ENCODE measurements at places on chromosomes 6 and 20.

DNA sequence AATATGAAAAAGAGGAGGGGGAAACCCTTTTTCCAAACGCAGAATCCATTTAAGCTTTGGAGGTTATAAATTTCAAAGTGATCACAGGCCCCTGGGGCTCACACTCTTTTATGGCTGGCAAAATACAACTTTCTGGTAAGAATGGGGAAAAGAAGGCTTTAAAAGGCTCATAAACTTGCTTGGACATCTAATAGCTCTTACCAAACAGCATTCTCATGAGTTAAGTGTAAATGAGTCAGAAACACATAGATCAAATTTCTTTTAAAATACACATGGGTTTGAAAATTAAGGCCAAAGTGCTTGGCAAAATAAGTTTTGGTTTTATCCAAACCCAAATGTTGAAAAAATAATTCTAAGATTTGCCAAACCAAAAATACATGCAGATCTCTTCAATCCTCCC lies 154.6 kb downstream of the SOBP start:
- DNase-seq = no peak

- DNase-seq = no peak
Measured at GRCh38 chr6:89729818-89730217, 89.8 kb downstream of the MDN1 start.

DNA sequence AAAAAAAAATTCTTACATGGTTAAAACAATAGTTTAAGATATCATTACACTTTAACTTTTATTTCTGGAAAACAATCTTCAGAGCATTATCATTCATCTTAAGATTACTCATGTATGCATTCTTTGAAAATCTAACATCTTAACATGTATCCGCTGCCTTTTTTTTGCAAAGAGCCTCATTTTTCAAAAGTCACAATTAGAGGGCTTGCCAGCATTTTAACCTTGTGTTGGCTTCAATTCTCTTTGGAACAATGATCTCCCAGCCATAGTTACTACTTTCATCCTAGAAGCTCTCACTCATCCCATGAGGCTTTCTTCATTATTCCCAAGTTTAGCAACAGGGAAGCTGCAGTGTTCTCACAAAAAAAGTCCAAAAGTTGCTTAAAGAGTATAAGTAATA lies 330.8 kb downstream of the BCKDHB start:
- no peak for DNase-seq

- no peak for DNase-seq
Measured at GRCh38 chr6:494394-494793, 102.8 kb downstream of the IRF4 start.

DNA sequence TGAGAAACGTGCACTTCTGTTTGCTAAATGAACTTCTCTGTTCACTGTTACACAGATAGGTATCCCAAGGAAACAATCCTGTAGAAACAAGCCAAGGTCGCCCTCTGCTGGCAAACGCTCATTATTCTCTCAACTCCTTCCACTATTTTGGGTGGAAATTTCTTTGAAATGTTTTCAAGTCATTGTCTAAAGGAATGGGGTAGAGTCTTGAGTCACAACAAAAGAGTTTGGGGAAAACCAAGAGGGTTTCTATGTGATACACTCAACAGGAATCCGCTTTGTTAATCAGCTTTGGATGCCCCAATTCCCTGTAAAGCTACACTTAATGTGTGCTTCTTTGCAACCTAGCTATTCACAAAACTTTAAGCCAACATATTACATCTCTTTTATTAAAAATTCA lies 4.6 kb upstream of the RAE1 start:
- peak; percentile 56 for DNase-seq

- DNase-seq = no peak
Measured at GRCh38 chr6:22699151-22699550, 129.8 kb downstream of the HDGFL1 start.

DNA sequence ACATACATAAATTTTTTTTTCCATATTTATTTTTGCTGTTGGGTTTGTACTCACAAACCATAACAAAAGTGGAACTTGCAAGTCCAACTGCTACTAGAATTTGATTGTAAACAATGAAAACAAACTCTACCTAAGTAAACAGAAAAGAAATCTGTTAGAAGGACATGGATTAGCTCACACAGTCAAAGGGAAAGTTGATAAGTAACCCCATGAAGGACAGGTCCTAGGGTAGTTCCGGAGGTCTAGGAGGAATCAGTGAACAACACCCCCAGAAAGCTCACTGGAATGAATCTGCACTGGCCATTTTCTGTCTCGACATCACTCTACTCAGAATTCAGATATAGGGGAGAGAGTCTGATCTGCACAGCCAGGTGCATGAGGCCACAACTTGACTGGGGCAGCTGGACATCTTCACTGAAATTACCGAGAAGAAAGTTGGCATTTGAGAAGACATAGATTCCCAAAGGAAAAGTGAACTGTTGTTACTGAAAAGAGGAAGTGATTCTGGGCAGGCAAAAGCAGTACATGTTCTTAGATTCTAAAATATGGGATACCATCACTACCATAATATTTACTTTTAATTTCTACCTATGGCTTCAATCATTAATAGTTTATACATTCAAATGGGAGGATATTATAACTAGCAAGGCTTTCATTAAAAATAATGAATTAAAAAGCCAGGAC lies 76.4 kb downstream of the HMGN3 start:
- no peak for DNase-seq

- peak; percentile 66 for DNase-seq
Measured at GRCh38 chr20:62065674-62066338, at the start of gene TAF4. TAF4 (minus strand) TSS chr20:62065881; CDS start chr20:62065810, 71 bp downstream.

GRCh38 chr20:8126181-8126580 lies 5.9 kb upstream of the PLCB1 start:
- DNase-seq = no peak

- no peak for DNase-seq
Measured at GRCh38 chr6:4180652-4181255, 45.4 kb upstream of the ECI2 start.

DNA sequence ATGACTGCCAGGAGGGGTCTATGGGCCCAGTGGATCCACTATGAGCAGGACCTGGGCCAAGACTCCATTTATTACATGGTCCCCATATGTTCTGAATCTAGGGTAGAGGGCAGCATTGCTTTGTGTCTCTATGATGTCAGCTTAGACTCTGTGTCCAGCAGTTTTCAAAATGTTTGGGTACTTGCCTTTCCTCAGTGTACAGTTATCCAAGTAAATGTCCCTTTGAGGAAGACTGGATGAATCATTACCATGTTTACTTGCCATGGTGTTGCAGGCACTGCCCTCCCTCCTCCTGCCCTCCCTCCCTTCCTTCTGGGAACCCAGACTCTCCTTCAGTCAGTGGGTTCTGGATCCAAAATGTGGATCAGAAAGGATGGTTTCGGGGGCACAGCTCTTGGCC lies 108.6 kb downstream of the NRN1 start:
- DNase-seq = no peak

- DNase-seq = no peak
Measured at GRCh38 chr6:144500892-144501291, 215.8 kb downstream of the UTRN start.

DNA sequence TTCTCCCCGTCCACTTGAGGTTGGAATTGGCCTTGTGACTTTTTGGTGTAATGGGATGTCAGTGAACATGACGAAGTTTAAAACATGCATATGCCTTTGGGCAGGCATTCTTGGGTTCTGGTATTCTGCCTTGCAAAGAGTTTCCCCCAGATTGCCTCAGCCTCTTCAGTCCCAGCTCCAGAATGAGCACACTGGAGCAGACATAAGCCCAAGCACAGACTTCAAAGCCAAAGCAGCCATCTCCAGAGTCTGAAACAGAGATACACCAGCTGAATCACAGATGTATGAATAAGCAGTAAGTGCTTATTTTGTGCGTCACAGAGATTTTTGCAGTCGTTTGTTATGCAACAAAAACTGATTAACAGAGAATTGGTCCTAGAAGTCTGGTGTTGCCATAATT lies 546.0 kb downstream of the FRK start:
- DNase-seq = no peak

DNA sequence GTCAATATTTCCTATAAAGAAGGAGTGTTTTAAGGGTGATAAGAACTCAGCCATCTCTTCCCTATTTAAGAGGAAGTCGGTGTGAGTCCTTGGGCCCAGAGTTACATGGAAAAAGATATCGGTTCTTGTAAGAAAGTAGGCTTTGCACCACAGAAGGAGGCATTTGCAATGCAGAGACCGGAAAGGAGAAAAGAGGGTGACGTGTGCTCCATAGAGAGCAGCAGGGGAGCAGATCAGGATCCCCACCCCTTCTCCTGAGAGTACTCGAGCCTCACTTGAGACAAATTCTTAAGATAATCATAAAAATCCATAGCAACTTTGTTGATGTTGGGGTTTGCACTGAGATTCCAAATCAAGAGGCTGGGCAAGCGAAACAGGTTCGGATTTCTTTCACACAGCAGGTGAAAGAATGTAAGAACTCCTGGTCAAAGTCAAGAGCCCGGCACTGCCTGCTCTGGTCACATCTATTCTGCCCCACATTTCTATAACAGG lies 27.8 kb downstream of the FOXA2 start:
- no peak for DNase-seq

- no peak for DNase-seq
Measured at GRCh38 chr6:44715188-44715587, 327.7 kb downstream of the CDC5L start.

DNA sequence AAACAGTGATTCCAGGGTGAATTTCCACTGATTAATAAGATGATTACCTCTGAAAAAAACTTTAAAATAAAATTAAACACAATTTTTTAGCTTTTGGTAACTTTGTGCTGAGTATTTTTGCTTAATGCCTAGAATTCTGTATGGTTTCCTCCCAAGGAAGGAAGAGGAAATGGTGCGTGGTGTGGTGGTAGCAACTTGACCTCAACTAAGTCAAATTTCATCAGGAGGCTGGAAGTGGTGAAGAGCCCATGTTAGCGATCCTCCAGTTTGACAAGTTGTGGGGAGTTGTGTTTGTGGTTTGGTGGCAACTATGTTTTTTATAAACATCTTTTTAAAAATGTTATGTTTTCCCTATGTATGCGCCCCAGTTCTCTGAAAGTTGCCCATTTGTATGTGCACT lies 5.0 kb upstream of the RTF2 start:
- DNase-seq = no peak

- no peak for DNase-seq
Measured at GRCh38 chr20:32991383-32991782, 12.8 kb downstream of the SUN5 start.

DNA sequence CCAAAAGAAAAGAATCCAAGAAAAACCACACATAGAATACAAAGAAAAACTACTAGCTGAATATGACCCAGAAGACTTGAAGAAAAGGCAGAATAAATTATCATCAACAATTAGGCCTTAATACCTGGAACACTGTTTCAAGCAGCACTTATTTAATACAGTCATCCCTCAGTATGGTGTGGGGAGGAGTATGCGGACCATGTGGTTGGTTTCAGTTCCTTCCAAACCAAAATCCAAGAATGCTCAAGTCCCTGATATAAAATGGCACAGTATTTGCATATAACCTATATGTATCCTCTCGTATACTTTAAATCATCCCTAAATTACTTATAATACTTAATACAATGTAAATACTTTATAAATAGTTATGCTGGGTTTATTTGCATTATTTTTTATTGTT lies 16.1 kb downstream of the CDK19 start:
- DNase-seq = no peak

All from NCI-H1105 (cell line).